ENCODE measurements at places on chromosomes 11 and 22.

- no peak for DNase-seq
Observed at GRCh38 chr22:47304191-47304831, 541.9 kb downstream of the TBC1D22A start.

DNA sequence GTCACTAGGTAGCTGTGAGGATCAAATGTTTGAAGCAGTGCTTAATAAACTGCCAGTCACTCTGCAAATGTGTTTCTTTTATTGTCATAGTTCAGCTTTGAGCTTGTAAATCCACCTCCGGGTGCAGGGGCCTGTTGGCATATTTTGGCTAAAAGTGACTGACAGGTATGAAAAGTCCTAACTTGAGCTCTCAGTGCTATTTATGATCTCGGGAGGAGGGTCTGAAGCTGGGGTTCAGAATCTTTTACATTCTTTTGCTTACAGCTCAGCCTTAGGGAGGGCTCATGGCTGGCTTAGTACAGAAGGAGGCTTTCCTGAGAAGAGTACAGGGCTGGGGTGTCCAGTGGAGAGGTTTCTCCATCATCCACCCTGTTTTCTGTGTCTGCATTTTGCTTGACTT lies 1.5 kb downstream of the ASPHD2 start:
- DNase-seq = no peak

DNA sequence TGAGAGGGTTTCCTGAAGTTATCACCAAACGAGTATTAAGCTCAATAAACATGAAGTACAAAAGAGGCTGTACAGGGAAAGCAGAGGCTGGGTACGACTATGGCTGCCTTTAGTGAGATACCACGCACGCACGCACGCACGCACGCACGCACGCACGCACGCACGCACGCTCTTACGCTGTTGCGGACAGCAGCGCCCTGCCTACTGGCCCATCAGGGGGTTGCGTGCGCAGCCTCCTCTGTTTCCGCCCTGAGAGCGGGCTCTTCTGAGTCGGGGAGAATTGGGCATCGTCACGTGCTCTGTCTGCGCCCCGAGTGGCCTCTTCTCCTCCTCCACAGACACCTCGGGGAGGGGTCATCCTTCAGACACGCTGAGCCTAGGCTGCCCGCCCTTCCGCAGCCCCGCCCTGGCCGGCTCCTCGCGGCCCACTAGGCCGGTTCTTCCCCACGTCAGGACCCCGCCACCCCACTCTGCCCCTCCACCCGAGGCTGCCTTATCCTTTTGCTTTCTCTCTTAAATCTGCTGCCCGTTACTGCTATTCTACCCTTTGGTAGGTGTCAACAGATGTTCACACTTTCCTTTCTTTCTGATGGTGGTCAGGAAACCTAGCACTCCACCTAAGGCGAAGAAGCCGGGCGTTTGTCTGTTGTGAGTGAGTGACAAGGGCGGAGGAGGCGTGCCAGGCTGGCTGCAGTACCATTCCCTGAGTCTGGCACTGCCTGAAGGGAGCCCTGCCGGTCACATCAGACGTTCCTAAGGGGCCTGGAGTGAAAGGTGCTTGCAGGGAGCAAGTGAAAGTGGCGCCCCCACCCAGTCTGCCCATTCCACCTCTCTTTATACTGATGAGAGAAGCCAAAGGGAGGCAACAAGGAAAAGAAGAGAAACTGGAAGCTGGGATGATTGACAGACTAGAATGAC lies 300.4 kb upstream of the B3GAT1 start:
- no peak for DNase-seq

DNA sequence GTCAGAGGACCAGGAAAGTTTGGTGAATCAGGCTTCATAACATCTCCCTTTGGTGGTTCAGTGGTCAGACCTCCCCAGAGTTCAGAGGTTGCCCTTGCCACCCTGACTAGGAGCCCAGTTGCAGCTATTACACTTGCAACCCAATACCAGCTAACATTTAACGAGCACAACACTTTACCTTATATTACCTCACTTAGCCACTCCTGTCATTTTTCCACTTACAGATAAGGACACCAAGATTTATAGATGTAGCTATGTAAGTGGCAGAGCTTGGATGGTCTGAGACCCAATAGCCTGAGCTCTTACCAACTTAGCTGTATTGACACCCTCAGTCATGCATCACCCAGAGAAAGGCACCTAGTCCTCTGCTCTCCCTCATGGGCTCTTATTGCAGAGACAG lies 234.7 kb downstream of the INSC start:
- no peak for DNase-seq

- no peak for DNase-seq
Observed at GRCh38 chr11:57899378-57899777, 124.3 kb upstream of the OR9Q1 start.

DNA sequence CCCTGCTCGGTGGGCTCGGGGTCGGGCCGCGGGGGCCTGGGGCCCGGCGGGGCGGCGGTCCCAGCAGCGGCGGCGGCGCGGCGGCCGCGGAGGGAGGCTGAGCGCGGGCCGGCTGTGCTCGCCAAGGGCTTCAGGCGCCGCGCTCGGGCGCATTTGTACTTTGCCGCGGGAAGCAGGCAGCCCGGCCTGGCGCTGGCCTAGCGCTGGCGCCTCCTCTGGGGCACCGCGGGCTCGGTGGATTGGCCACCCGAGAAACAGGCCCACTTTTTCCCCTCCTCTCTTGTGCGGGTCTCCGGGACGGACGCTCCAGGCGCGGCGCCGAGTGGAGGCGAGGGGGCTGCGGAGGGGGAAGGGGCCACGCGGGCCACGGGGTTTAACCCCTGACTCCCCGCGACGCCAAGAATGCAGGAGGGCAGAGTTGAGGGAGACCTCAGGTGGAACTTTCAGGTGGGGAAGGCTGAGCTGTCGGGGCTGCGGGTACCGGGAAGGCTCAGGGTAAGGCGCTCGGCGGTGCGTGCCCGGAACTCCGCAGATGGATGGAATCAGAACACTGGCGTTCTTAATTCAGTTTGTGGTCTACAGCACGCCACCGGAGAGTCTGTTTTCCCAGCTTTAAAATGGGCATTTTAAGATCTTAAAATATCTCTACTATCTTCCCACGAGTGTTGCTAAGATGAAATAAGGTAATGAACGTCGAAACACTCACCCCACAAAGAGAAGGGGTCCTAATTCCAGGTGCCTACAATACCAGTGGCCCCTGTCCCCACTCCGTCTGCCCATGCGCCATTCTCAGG lies at the start of gene CHRDL2:
TSS of gene CHRDL2 (minus strand) at position 126 of the 794 bp plus-strand sequence. CDS start 538 bp downstream, outside the sequence.
- no peak for DNase-seq

- DNase-seq = no peak
Observed at GRCh38 chr11:112999520-112999919, 38.3 kb downstream of the NCAM1 start.

GRCh38 chr11:44652901-44653644 lies 73.7 kb upstream of the TSPAN18 start:
- no peak for DNase-seq

DNA sequence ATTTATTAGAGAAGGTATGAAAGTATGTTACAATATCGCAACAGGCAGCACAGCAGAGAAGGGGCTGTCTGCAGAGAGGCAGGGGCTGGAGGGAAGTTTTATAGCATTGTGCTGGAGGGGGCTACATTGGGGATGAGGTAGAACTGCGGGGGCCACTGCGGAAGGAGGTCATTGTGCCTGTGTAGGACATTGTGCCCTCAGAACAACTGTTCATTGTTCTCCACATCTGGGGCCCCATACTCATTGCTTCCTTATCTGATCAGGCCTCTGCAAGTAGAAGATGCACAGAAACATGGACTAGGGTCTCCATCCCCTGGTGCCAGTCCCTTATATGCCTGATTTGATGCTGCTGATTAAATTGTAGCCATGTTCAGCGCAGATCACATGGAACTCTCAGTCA lies 12.1 kb downstream of the NADSYN1 start:
- DNase-seq = no peak

GRCh38 chr11:113174882-113175281 lies 139.5 kb upstream of the TTC12 start:
- DNase-seq = no peak

GRCh38 chr11:99739464-99740089 lies 718.8 kb downstream of the CNTN5 start:
- DNase-seq = no peak

DNA sequence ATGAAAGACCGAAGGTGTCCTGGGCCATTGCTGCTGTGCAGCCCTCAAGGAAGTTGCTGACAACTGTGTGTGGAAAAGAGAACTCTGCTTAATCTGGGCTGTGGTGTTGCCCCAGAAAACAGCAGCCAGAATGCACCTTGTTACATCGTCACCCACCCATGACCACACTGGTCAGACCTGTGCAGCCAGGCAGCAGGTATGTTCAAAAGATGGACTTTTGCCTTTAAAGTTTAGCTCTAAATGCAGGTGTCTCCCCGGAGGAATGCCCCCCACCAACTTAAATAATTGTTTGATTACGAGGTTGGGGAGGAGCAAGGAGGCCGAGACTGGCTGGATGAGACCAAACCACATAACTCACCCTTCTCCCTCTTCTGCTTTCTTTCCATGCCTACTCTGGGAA lies 15.3 kb upstream of the POLA2 start:
- DNase-seq = no peak

- no peak for DNase-seq
Observed at GRCh38 chr11:31902706-31903105, 91.6 kb upstream of the PAX6 start.

- DNase-seq = no peak
Observed at GRCh38 chr11:33696931-33697638, 3.5 kb downstream of the C11orf91 start.

DNA sequence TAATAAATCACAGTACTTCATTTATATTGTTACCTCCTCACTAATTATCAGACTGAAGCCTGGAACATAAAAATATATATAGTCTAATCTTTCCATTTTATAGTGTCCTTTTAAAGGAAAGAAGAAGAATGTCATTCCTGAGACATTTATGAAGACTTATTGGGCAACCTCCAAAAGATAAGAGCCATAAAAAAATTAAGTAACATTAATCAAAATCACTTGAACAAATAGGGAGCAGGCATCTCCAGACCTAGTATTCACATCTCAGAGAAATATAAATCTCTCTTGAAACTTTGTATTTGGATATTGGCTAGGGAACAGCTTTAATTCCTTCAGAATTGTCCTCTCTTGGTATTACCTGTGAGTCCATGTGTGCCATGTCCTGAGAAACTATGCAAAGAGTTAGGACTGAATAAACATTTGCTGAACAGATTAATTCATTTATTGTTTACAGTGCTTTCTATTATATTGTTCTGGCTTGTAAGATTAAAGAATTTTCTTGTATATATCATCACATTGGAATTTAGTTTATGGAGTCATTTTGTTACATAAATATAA lies 530.5 kb upstream of the LRRC4C start:
- no peak for DNase-seq

DNA sequence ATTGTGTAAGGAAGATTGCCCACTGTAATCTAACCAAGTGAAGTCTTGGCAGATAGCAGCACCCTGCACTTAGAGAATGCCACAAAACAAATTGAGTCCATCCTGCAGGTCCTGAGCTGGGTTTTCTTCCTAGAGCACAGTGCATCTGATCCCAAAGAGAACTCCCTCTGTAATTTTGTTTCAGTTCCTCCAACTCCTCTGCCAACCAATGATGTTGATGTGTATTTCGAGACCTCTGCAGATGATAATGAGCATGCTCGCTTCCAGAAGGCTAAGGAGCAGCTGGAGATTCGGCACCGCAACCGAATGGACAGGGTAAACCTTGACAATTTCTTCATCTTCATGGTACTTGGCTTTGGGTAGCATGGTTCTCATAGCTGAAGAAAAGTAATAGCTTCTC lies 33.1 kb upstream of the ST14 start:
- DNase-seq = no peak

DNA sequence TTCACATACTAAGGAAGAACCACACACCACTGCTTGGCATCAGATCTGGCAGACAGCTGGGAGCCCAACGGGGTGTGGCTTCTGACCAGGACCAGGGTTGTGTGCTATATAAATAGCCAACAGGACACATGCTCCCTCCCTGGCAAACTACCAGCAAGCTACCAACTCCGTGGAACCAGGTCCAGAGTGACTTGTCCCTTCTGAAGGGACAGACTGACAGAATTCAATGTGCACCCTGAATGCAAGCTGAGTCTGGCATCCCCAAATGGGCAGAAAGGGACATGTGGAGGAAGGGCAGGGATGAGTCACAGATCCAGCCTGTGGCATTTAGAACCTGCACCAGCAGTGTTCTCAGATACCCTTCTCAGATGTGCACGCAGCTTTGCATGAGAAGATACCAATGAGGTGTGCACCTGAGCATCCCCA lies 92.9 kb downstream of the MICAL3 start:
- DNase-seq = no peak

DNA sequence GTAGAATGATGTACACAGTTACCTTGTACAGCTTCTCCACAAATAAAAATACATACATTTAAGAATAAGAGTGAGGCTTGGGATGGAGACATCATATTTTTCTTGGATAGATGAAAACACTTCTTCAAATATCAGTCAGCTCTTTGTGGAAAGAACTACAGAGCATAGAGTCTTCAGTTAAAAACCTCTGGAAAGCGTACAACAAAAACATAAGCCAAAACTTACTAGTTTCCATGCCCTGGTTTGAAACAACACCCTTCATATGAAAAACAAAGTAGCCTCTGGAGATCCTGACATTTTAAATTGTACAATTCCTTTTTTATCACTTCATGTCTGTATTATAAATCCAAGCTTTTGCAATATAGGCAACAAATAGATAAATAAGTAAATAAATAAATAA lies 7.0 kb upstream of the CEP126 start:
- no peak for DNase-seq

GRCh38 chr22:40723396-40723933 lies 44.2 kb downstream of the MCHR1 start:
- no peak for DNase-seq
